Muscle of back (tissue), 13 donors: ENCODE measurements at places on chromosomes 2 and 18. TPM values are rescaled to one million over a fixed set of nuclear protein-coding genes. Genes with fewer than 3 reads are reported as not detected.

The IKZF2 gene
- polyA plus RNA-seq = 3.8 TPM

The ZNF532 gene
- polyA plus RNA-seq = 55.5 TPM

The ECEL1 gene
- polyA plus RNA-seq = 1.0 TPM

The SCG2 gene
- polyA plus RNA-seq = 0.12 TPM

The DSG2 gene
- 10.9 TPM for polyA plus RNA-seq

The AGXT gene
- not detected for polyA plus RNA-seq

The CFAP221 gene
- polyA plus RNA-seq = 0.89 TPM

The MRPL19 gene
- polyA plus RNA-seq = 44.4 TPM

GRCh38 chr2:157269922-157270321, 12.4 kb downstream of the GALNT5 start:
- DNase-seq = no peak

GRCh38 chr2:168929031-168929430, 27.9 kb downstream of the G6PC2 start:
- DNase-seq = no peak

- DNase-seq = no peak
These were observed 994 bp upstream of the LRATD1 start for GRCh38 chr2:14631406-14632040.

DNA sequence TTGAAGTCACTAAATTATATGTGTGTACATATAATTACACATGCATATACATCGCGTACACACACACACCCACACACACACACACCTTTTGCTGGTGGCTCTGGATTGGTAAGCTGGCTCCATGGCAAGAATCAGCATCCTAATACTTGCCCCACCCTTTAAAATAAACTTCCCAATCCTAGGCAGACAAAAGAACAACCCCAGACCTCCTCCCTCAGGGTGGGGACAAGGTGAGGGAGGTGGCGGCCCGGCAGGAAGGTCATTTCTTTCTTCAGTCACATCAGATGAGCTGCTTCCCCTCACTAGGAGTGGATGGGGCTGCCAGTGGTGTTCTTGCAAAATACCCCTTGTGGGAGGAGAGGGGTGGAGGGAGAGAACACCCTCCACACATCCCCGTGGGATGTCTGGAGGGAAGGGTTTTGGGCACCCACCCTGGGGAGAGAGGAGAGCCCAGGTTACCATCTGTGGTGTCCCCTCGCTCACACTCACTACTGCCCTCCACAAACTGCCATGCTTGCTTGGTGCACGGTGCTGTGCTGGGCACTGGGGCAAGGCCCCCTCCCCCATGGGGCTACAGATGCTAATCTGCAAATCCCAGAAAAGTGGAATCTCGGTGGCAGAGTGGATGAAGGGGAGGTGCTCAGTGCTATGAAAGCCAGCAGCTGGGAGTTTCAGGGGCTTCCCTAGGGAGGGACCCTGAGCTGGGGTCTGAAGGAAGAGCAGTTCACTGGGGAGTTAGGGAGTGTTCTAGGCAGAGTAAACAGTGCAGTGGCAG, 64.0 kb downstream of the ODC1 start:
- DNase-seq = no peak

- DNase-seq = no peak
These were observed 74.7 kb downstream of the SERPINB8 start for GRCh38 chr18:64044616-64045015.

GRCh38 chr2:78035804-78036203, 513.6 kb upstream of the LRRTM4 start:
- no peak for DNase-seq

DNA sequence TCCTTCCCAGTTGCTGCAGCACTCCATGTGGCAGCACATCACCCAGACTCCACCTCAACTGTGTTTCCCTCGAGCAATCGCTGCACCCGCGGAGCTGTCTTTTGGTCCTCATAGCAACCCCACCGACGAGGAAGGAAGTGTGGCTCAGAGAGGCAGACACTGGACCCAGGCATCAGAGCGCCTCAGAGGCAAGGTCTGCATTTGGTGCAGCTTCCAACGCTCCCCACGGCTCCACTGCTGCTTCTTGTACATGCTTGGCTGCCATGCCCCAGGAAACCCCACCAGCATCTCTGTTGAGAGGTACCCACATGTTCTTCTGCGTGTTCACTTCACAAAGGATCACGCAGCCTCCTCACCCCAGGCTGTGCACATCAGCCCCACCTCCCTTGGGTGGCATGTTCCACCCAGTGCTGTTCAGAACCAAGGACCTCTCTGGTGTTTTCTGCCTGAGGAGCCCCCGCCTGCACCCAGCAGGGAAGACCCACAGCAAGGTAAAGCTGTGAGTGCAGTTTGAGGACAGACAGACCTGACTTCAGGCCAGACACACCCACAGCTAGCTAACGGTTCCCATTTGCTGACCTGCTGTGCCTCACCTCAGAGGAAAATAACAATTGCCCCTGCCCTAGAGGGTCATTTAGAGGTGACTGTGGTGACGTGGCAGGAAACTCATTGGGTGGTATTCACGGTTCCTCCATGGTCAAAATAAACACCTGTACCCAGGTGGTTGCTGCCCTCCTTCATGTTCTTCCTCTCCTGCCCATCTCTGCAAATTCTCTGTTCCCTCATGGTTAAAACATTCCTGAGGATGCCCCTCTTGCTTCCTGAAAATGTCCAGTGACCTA, 326.3 kb upstream of the MYT1L start:
- no peak for DNase-seq

DNA sequence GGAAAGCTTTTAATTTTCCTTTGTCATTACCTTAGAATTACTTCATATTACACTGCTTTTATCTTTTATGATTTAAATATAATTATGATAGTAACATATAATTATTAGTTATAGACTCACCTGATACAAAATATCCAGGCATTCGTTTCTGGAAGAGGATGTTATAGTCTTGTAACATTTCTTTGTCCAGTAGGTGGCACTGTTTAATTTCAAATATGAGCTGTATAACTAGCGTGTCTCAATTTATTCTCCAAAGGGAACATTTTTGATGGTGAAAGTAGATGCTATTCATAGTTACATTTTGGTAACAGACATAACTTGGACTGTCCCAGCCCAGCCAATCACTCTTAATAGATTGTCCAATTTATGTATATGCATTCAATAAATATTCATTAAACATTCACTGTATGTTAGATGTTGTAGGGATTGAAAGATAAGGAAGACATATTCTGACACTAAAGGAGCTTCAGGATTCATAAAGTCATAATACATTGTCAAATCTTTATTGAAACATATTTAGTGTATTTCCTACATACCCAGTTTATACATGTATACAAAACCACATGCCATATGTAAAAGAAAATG, 19.2 kb downstream of the DAW1 start:
- peak; percentile 71 for DNase-seq

DNA sequence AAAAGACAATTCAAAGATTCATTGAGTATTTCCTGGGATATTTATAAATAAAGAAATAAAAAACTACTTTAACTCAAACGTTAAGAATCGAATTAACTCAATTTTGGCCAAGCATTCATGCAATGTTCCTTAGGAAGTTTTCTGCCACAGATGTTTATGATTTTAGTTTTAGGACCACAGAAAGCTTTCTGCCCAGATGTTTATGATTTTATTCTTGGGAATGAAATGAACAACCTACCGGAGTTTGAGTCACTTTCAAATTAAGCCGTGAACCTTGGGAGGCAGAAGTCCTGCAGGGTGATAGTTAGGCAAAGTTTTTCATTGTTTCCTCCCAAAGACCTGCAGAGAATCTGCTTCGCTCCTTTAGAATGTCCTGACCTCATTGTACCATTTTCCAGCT, 34.7 kb upstream of the MBP start:
- peak; percentile 74 for DNase-seq

DNA sequence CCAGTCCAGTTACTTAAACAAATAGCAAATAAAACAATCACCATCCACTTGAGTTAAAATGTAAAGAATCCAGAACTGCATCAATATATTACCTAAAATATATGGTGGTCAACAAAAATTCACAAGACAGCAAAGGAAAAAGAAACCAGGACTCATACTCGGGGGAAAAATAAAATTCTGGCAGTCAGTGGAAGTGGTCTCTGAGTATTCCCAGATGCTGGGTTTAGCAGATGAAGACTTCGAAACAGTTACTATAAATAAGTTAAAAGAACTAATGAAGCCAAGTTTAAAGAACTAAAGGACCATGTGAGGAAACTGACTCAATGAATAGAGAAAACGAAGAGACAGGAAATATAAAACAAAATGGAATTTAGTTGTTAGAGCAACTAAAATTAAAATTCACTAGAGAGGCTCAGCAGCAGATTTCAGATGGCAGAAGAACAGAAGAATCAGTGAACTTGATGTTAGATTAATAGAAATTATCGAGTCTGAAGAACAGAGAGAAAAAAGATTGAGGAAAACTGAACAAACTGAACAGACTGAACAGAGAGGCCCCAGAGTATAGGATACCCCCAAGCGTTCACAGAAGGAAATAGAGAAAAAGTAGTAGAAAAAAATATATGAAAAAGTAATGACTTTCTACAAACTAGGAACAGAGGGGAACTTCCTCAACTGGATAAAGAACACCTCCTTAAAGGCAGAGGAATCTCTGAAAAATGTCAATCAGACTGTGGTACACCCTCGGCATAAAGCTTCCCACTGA, 27.9 kb downstream of the MGAT4A start:
- DNase-seq = no peak

GRCh38 chr2:39734445-39734844, 44.6 kb downstream of the THUMPD2 start:
- no peak for DNase-seq

DNA sequence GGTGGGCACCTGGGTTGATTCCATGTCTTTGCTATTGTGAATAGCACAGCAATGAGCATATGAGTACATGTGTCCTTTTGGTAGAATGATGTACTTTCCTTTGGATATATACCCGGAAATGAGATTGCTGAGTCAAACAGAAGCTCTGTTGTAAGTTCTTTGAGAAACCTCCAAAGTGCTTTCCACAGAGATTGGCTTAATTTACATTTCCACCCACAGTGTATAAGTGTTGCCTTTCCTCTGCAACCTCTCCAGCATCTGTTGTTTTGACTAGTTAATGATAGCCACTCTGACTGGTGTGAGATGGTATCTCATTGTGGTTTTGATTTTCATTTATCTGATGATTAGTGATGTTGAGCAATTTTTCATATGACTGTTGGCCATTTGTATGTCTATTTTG, 194.8 kb downstream of the ZNF804A start:
- DNase-seq = no peak

DNA sequence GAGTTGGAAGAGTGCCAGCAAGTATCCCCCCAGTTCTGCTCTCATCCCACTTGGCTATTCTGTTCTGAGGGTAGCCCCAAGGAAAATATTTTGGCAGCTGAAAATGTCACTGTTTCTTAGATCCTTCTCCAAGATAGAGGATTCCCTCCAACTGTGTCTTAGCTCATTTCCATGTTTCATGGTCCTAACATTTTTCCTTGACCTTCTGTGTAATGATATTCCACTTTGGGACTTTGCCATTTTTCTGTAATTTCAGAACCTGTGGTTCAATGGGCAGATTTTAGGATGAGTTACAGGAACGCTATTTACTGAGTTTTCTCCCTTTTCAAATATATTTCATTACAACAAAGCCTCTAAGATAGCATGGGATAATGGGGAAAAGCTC, 34.7 kb downstream of the NHEJ1 start:
- DNase-seq = no peak

DNA sequence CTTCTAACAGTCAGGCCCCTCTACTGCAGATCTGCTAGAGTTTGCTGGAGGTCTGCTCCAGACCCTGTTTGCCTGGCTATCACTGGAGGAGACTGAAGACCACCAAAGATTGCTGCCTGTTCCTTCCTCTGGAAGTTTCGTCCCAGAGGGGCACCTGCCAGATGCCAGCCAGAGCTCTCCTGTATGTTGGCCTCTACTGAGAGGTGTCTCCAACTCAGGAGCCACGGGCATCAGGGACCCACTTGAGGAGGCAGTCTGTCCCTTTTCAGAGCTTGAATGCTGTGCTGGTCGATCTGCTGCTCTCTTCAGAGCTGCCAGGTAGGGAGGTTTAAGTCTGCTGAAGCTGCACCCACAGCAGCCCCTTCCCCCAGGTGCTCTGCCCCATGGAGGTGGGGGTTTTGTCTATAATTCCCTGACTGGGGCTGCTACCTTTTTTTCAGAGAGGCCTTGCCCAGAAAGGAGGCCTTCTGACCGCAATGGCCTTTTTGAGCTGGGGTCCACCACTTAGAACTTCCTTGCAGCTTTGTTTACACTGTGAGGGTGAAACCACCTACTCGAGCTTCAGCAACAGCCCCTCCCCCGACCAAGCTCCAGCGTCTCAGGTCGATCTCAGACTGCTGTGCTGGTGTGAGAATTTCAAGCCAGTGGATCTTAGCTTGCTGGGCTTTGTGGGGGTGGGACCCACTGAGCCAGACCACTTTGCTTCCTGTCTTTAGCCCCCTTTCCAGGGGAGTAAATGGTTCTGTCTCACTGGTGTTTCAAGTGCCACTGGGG, 566.0 kb downstream of the NR4A2 start:
- DNase-seq = no peak
